ENCODE measurements at places on chromosomes 4 and X. TPM values are rescaled to one million over a fixed set of nuclear protein-coding genes. Genes with fewer than 3 reads are reported as not detected.

- no peak for DNase-seq
These were observed 1.4 kb downstream of the AREG start for GRCh38 chr4:74446193-74446868.

DNA sequence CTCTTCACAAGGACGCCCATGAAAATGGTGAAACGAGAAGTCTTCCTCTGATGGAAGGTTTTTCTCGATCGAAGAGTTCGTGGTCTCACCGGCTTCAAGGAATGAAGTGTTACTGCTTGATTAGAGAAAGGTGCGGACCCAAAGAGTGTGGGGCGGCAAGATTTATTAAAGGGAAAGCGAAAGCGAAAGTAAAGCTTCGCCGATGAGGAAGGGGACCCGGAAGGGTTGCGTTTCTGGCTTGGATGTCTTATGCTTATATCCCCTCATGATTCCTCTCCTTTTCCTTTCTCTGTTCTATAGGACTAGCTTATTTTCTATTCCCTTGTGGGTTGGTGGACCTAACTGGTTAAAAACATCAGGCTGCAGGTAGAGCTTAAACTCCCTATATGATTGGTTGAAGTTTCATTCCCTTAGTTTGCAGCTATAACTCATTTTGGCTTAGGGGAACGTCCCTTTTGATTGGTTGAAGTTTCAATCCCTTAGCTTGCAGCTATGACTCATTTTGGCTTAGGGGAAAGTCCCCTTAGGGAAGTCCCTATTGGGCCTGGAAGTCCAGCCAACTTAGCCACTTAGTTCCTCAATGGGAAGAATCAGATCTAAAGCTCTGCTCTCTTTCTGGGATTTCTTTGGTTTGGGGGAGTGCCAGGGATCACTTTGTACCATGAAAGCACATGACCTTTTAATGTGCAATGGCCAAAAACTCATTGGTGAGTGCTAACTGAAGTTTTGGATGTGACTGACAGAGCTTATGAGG lies 1025.0 kb upstream of the PCDH10 start:
- DNase-seq, result no peak

Gene GLUD2
- polyA plus RNA-seq, result 4.3 TPM

Gene TMPRSS11B
- polyA plus RNA-seq, result 0.14 TPM

Gene NCAPG
- 24.4 TPM for polyA plus RNA-seq

DNA sequence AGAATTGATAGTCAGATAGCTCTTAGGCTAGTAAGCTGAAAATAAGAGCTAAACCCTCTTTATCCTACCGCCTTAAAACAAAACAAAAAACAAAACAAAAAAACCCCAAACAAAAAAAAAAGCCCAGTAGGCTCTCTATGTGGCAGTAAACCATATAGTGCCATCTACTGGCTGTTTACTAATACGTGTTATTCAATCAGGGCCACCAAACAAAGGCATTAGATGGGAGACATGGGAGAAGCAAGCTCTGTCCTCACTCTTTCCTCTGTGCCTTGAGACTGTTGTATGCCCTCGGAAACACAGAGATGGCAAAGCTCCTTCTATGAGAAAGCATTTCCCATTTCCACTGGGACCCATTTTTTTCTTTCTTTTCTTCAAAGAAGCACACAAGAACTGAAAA lies 148.8 kb upstream of the MID1 start:
- DNase-seq, result no peak

Gene TRPC5OS
- polyA plus RNA-seq, result 0.09 TPM

GRCh38 chr4:41796545-41797210 lies 48.2 kb upstream of the PHOX2B start:
- no peak for DNase-seq

Data from left renal cortex interstitium (tissue), 4 donors.